Activated T-helper 1 cell treated with anti-CD3 and anti-CD28 coated beads, Interleukin-12 subunit alpha, Interleukin-12 subunit beta, Interleukin-2, Interleukin-4 antibody, amounts not matched to agents 30 ng/mL and 10 ng/mL and 1 ng/mL, durations not matched to agents 14 hours and 24 hours and 36 hours (primary cell): ENCODE measurements at places on chromosomes 5 and 9. TPM values are rescaled to one million over a fixed set of nuclear protein-coding genes. Genes with fewer than 3 reads are reported as not detected.
A peak's percentile ranks its signal among the peaks of the same experiment; 100 is the strongest.

- no peak for DNase-seq
Measured at GRCh38 chr9:10366171-10366779, 246.5 kb downstream of the PTPRD start.

DNA sequence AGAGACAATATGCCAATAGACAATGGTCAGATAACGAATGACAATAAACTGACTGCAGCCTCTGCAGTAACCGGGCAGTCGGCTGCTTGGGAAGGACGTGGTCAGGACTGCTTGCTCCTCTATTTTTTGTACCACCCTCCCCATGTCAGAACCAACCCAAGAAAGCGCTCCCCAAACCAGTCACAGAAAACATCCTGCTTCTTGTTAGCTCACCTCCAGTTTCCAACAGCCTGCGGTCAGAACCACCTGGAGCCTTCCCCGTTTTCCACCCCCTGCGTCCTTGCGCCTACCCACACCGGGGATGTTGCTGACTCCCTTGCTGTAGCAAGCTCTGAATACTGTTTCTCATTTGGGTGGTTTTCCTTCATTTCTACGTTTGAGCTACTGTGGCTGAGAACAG lies 1.7 kb upstream of the MRNIP start:
- DNase-seq = no peak

DNA sequence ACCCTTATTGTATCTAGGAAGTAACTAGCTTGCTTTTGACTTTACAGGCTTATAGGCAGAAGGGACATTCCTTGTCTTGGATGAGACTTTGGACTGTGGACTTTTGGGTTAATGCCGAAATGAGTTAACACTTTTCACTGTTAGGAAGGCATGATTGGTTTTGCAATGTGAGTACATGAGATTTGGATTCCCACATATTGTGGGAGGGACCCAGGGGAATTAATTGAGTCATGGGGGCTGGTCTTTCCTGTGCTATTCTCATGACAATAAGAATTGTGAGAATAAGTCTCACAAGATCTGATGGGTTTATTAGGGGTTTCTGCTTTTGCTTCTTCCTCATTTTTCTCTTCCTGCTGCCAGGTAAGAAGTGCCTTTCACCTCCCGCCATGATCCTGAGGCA lies 417.5 kb downstream of the HINT1 start:
- DNase-seq = no peak

GRCh38 chr9:124006448-124007361 lies 4.9 kb upstream of the LHX2 start:
- no peak for DNase-seq

- DNase-seq = no peak
Measured at GRCh38 chr5:160899735-160900134, 47.7 kb upstream of the ATP10B start.

- no peak for DNase-seq
Measured at GRCh38 chr9:9108641-9109040, 1309.1 kb upstream of the DMAC1 start.

DNA sequence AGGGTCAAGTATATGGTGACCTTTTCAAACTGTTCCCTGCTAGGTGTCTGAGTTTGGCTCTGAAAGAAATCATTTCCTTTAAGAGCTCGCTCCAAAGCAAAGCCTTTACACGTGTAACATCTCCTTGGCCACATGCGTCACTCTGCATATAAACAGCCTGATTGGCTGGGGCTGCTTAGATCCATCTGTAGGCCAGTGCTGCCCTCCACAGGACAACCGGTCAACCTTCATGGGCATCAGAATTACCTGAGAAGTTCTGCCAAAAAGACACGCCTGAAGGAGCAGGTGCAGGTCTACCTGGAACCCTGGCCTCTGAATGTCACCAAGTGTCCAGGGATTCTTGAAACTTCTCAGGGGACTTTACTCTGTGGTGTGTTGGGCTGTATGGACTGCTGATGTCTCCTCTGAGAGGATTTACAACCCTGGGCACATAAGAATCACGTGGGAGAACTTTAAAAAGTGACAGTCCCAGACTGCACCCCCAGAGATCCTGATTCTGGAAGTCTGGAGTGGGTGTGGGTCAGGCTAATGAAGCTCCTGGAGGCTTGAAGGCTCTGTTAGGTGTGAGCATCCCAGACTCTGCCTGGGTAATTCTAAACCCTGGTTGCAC lies 497.6 kb downstream of the GADD45G start:
- peak; percentile 75 for DNase-seq

DNA sequence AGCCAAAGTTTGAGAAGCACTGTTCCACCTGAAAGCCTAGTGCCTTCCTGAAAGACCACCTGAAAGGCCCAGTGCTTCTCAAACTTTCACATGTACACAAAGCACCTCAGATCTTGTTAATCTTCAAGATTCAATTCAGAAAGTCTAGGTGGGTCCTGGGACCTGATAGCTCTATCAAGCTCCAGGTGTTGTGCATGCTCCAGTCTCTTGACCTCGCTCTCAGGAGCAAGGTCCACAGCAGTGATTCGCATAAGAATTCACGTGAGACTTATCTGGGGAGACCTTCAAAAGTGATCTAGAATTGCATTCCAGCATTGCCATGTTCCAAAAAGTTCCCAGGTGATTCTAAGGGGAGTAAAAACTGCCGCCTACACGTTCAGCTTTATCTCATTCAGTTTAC lies 102.1 kb downstream of the PIK3R1 start:
- DNase-seq = no peak

DNA sequence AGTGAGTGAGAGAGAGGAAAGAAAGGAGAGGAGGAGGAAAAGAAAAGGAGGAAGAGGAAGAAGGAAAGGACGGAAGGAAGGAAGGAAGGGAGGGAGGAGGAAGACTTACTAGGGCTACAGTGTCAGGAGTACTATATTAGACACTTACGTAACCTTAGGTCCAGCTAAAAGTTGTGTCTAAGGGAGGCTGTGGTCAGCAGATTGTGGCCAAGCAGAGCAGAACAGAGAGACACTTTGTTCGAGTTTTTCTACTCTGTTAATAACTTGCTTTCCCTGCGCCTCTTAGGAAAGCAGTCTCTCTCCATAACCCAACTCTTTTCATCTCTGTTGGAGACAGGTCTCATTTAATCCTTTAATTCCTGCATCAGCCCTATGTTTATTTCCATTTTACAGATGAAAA lies 138.9 kb downstream of the KCNN2 start:
- no peak for DNase-seq

- DNase-seq = no peak
Measured at GRCh38 chr5:174231956-174232487, 186.5 kb downstream of the NSG2 start.

- no peak for DNase-seq
Measured at GRCh38 chr5:107670087-107670931, 428 bp downstream of the EFNA5 start.

GRCh38 chr5:180121826-180122413 lies 50.4 kb upstream of the RNF130 start:
- DNase-seq = no peak

GRCh38 chr5:179260324-179261070 lies 84.8 kb downstream of the ADAMTS2 start:
- no peak for DNase-seq

GRCh38 chr5:54646356-54647101 lies 129.0 kb downstream of the SNX18 start:
- peak; percentile 80 for DNase-seq

- DNase-seq = no peak
Measured at GRCh38 chr5:113253037-113253436, 181.8 kb downstream of the TSSK1B start.

GRCh38 chr9:85949586-85950335 lies 8.8 kb downstream of the NAA35 start:
- no peak for DNase-seq

GRCh38 chr5:124927735-124928134 lies 181.3 kb upstream of the ZNF608 start:
- no peak for DNase-seq

DNA sequence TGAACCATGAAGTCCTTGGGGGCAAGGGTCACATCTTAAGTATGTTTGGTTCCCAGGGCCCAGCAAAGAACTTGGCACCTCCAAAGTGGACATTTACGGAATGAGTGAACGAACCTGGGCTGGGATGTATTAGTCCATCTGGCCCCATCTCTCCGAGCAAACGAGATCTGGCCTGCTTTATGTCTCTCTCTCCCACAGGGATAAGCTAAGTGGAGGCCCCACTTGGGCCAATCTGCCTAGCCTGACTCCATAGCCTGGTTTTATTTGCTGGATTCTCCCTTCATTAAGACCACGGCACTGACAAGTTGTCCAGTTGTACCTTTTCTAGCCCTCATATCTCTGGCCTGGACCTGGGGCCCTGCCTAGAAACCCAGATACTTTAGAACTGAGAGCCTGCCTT lies 2.1 kb downstream of the TTLL11 start:
- DNase-seq = no peak

- no peak for DNase-seq
Measured at GRCh38 chr9:7606591-7606990, 193.0 kb downstream of the DMAC1 start.

GRCh38 chr9:133125941-133126696 lies 5.1 kb upstream of the RALGDS start:
- no peak for DNase-seq

DNA sequence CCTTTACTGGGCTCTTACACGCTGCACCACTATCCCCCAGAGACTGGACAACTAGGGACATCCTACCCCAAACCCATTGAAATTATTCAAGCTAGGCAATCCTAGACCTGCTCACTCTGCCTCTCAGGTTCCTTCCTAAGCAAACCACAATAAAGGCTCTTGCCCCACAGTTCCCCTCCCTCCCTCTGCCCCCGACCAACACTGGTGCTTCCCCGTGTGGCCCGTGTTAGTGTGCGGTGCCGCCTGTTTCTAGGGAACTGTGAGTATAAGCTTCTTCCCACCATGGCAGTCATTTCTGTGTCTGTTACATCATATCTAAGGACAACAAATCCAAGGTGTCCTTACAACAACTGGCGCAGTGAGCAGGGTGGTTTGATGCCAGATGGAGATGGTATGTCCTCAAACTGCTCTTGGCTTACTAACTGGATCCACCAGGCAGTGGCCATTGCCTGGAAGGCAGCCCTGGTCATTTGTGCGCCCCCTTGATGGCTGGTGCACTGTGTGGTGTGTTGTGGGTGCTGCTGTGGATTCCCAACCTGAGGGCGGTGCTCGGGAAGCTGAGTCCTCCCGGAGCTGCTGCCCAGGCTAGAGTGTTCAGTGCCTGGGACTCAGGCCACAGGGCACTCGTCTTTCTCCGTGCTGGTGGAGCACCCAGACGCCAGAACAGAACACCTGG lies 8.4 kb upstream of the MXD3 start:
- no peak for DNase-seq

DNA sequence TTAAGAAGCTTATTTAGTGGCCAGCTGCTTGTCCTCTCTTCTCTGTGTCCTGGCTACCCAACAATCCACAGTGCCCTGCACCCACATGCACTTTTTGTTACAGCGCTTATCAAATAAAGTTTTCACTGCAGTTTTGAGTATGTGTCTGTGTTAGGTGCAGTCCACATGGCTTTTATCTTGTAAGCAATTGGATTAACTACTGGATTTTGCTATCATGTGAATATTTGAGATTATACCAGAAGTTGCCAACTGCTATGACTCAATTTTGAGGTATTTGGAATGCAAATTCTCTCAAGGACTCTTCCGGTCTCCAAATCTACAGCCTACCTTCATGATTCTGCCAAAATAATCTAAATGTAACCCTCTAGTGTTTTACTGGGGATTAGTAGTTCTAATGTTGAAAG lies 690.2 kb downstream of the NR2F1-AS1 start:
- DNase-seq = no peak

The CTXN3 gene
- not detected in 2 replicates for total RNA-seq

The FLT4 gene
- total RNA-seq = 0.86 and 1.8 TPM in 2 replicates

The PROP1 gene
- total RNA-seq = not detected in 2 replicates

The NSMF gene
- total RNA-seq = 57.2 and 58.9 TPM in 2 replicates

The SLC6A19 gene
- total RNA-seq = not detected in 2 replicates

The PSIP1 gene
- total RNA-seq = 90.6 and 95.3 TPM in 2 replicates

The DOCK8 gene
- 120 and 122 TPM in 2 replicates for total RNA-seq

The SPINK4 gene
- total RNA-seq = not detected in 2 replicates

The DND1 gene
- 3.3 and 4.1 TPM in 2 replicates for total RNA-seq

The MSX2 gene
- total RNA-seq = not detected in 2 replicates

The PLPP7 gene
- total RNA-seq = 0.10 TPM in 1 of 2 replicates, not detected in the other

The QRFP gene
- not detected in 2 replicates for total RNA-seq
